Fibroblast of upper back skin (primary cell): ENCODE measurements at places on chromosomes 4 and X.

DNA sequence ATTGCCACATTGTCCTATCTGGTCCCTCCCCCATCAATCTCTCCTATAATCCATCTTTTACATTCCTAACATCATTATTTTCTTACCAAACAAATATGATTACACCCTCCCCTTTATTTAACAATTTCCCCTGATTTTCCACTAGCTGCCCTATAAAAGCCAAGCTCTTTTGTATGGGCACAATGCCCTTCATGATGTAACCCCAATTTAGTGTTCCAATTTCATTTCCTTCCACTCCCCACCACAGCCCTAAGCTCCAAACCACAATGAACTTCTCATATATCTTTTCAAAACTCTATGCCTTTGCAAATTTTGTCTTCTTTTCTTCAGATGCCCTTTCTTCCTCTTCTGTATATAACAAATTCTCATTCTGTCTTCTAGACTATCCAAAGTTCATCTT, 39.5 kb upstream of the PTPN13 start:
- DNase-seq: no peak

DNA sequence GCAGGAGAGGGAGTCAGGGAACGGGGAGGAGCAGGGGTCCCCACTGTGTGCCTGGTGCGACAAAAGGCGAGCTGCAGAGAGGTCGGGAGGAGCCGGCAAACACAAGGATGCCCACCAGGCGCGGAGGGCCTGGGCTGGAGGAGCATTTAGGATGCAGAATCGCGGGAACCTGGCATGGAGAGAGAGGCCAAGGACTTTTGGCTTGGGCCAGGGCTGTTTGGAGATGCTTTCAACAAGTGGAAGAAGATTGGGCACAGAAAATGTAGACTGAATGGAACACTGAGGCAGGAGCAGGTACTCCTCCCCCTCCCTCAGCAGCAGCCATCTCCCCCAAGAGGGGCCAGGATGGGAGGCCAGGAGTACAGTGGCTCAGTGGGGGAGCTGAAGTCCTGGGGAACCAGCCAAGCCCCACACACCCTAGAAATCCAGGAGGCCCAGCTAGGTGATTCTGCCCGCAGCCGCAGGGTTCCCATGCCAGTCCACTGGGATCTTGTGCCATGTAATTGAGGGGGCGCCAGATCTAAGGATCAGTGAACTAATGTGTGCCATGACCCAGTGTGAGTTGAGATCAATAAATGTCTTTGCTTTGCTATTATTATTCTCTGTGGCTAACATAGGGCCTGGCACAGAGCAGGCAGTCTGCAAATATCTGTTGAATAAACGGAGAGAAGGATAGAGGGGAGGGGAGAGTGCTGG, 1.1 kb upstream of the ABLIM2 start:
- DNase-seq: no peak

DNA sequence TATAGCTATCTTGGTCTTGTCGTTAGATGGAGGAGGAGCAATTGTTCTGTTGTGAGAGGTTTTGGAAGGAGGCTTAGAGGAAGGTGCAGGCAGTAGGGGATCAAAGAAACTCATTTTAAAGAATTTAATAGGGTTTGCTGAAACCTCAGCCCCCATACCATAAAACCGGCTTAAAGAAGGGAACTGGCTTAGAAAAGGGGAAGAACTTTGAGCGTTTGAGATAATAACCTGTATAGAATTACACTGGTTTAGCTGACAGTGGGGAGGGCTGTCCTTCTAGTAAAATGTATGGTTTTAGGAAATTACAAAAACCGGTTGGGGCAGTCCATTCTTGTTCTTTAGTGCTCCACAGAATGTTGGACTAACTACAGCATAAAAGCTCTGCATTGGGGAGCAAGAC, 128.1 kb downstream of the KDM6A start:
- no peak for DNase-seq

DNA sequence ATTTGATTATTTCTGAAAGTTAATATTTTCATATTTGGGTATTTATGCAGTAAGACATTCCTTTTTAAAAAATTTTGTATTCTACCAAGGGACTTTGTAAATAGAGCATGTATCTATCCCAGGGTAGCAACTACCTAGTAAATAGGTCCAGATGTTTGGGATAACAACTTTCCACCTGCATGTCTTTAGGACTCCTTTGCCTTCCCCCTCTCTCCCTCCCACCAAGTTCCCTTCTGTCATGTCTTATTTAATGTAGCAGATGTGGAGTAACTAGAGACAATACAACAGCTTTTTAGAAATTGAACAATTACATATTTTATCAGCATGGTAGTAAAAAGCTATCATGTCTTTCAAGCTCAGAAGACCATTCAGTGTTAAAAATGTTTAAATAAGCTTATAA, 821.0 kb downstream of the C4orf33 start:
- DNase-seq: no peak

GRCh38 chrX:130878350-130879341, 24.4 kb downstream of the ENOX2 start:
- peak; percentile 93 for DNase-seq
